ENCODE measurements at places on chromosomes 3 and 15.
A peak's percentile ranks its signal among the peaks of the same experiment; 100 is the strongest.

- no peak for DNase-seq
These were observed 239.4 kb upstream of the ZPLD1 start for GRCh38 chr3:102195198-102195948.

DNA sequence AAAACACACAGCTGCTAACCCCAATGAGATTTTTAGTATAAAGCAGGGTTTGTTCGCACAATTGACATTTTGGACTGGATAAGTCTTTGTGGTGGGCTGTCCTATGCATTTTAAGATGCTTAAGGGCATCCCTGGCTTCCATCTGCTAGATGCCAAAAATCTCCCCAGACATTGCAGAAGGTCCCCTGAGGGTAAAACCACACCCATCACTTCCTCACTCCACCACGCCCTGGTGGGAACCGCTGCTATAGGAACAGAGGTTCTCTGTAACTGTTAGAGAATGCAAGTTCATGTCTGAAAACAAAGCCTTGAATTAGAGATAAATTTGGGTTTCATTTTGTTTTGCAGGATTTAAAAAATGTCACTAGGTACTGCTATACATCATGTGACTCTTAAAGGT lies 67.7 kb downstream of the ARHGEF26 start:
- no peak for DNase-seq

DNA sequence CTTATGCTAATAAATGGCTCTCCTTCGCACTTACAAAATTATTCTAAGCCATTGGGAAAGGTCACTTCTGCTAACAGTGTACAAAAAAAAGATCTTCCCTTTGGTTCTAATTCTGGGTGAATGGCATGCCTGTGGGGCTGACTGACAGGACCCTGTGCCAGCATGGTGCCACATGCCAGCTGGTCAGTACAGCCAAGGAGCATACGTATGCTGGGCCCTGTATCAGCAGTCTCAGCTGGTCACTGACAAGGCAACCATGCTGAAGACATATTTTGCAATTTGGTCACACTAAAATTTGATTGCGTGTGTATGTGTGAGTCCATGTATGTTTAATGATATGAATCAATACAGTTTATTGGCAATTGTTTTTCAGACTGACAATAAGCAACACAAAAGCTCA lies 246.1 kb downstream of the TBL1XR1 start:
- peak; percentile 45 for DNase-seq

DNA sequence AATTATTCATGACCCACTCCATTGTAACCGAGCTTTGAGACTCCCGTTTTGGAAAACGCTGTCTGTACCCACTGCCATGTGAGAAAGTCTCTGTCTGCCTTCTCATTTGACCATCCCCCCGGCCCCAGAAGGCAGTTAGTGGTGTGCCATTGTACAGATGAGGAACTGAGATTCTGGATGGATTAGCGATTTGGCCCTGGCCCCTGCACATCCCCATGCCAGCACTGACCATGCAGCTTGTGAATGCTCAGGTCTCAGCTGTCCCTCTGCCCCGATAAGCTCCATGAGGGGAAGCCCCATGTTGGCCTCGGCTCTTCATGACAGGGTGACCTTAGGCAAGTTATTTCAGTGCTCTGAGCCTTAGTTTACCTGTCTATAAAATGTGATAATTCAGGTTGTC lies 153.0 kb upstream of the SMAD3 start:
- peak; percentile 9 for DNase-seq

- peak; percentile 74 for DNase-seq
These were observed 88.7 kb upstream of the EPHB3 start for GRCh38 chr3:184472723-184473428.

DNA sequence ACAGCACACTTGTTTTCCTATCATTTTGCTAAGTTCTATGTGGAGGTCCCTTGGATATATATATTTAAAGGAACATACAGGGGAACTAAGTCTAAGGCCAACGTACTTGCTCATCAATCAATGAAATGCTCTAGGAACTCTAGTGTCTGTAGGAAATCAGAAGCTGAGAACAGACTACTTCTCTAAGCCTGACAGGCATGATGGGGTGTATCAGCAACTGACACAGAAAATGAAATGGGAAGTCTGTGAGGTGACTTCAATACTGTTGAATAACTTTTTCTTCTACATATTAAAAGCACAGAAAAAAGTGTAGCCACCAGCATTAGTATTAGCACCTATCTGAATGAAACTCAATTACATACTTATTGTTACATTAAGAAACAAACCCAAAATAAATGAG lies 56.9 kb upstream of the CSPG5 start:
- DNase-seq, result no peak

DNA sequence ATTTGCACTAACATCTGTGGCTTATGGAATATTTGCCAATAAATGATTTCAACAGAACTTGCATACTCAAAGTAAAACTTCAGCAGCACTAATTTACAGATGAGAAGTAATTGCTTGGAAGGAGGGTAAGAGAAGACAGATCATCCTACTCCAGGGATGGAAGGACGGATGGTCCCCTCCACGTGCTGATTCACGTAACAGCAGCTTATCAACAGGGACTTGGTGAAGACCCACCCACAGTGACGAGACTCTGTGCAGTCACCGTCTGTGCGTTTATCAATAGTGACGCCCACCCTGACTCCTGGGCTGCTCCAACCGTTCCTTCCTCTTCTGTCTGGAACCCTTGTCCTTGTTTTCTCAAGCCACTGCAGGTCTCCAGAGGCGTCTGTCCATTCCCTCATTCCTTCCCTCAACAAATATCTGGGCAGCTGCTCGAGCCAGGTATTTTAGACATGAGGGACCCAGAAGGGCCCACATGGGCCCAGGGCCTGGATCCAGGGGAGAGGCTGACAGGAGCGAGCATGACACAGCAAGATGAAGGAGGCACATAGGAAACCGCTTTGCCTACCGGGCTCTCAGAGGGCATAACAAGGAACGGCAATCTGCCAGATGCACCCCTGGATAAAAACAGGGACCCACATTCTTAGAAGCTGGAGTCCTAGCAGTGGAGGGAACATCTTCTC lies 33.3 kb downstream of the PCSK6 start:
- no peak for DNase-seq

- no peak for DNase-seq
These were observed 54.5 kb downstream of the TMEM108 start for GRCh38 chr3:133092681-133093080.

DNA sequence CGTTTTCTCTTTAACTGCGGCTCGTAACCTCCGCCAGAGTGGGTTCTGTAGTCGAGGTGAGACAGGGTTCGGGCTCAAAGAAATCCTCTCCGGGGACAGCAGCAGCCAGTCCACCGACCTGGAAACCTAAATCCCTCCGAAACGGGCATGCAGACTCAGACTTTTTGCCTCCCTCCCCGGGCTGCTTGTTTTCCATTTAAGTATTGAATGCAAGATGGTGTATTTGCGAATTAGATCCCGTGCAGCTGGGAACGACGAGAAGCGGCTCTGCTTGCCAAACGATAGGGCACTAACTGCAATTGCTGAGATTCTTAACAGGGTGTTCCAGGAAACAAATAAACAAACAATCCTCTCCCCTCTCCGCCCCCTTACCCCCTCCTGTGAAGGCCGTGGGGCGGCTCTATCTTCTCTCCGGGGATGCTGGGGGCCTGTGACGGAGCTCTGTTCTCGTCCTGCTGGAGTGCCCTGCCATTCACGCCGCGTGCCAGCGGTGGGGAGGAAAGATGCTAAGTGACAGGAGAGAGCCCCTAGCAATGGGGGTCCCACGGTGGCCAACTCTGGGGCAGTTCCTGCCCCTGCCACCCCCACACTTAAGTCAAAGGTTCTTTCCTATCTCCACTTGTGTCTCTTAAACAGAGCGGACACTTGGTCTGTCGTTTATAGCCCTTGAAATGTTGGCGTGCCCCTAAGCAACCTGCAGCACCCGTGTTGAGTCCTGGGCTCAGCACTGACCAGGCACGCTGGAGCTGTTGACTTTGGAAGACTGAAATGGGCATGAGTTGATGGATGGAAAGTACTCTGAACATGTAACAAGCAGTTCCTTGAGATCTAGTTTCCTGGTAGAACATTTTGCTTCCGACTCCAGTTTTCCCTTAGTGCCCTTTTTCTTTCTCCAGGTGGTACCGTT lies 1.3 kb upstream of the ETV5 start:
- DNase-seq, result peak; percentile 63

DNA sequence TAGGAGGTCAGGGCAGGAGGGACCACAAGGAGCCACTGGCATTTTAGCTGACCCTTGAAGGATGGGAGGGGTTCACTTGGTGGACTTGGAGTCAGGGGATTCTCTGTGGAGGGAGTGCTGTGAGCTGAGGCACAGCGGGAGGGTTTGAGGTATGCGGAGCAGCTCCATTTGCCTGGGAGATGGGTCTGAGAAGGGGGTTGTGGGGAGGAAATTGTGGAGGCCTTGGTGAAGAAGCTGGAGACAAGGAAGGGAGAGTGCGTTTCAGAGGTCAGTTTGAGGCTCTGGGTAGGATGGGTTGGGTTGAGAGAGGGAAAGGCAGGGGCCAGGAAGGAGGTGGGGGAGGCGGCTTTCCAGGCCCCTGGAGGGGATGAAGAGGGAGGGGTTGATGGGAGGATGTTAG lies 20.2 kb downstream of the PLEKHO2 start:
- no peak for DNase-seq

DNA sequence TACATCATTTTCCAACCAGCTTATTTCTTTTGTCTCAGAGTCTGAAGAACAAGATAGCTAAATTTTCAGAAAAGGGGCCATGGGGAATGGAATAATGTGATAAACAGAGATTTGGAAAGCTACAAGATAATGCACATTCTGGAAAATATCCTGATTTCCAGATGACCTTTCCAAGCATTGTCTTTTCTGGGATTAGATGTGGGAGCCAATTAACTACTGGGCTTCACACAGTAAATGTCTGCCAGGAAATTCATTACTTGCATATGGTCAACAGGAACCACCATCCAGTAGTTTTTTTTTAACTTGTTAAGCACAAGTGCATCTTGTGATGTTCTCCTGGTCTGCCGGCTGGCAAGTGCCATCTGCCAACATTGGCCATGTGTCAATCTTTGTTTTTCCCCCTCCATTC lies 131.1 kb upstream of the BFSP2 start:
- DNase-seq, result no peak

GRCh38 chr15:63439536-63440264 lies 58.1 kb upstream of the CA12 start:
- DNase-seq, result peak; percentile 37

GRCh38 chr3:31896648-31897433 lies 84.2 kb downstream of the OSBPL10 start:
- no peak for DNase-seq

DNA sequence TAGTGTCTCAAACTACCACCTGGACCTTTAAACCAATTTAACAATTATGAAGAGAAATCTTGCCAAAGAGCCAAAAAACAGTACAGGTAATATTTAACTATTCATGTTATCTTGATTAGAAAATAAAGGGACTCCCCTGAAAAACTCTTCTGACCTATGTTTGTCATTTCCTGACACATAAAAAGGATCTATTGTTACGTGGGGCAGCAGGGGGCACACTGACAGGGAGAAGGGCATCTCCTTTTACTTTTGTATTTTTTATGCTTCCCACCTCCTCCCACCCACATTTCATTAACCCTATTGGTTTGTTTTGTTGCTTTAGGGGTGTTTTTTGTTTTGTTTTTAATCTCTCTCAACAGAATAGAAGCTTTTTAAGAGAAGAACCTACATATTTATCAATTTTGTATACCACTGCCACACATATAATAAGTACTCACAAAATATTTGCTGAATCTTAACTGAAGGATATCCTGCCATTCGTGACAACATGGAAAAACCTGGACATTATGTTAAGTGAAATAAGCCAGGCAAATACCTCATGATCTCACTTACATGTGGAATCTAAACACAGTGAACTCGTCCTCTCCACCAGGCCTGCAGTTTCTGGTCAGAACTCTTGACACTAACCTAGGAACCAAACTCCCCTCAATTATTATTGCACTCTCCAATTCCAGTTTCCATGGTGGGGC lies 17.7 kb downstream of the STAG1 start:
- no peak for DNase-seq

- DNase-seq, result peak; percentile 91
These were observed 92.4 kb downstream of the COL6A6 start for GRCh38 chr3:130609166-130609979.

DNA sequence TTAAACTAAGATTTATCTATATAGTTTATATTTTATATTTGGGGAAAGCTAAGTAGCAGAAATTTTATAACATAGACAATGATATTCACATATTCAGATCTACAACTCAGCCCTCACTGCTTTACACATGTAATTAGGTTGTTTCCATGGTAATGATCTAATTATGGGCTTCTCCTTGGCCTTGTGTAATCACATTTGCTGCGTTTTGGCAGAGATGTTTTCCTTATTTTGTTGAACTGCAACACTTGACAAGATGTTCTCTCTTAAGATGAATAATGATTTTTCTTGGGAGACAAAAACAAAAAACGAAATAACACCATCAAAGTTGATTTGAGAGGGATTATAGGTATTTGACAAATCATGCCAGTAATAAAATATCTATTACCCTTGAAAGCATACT lies 635.6 kb upstream of the TBL1XR1 start:
- DNase-seq, result no peak

DNA sequence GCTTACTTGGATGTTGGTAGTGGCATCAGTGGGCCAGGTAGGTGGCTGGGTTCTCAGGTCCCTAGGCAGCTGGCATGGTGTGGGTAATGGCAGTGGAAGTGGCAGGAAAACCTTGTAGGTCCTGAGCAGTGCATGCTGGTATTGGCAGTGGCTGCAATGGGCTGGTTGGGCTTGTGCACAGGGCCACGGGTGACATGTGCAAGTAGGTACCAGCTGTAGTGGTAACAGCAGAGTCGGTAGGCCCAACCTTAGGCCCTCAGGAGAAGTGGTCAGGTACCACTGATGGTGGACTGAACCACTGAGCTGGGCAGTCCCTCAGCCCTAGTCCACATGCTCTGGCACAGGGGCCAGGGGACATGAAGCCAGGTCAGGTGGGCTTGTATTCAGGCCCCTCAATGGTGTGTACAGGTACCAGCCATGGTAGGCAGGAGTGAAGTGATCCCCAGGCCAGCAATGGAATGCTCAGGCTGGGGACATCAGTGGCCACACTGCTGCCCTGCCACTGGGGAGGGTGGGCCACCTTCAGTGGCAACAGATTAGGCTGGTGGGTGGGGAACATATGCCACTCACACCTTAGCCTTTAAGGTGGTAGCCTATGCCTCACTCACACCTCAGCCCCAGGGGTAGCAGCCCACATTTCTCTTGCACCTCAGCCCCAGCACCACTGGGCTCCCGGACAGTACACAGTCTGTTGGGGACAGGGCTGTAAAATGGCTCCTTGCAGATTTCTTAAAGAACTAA lies 118.1 kb downstream of the LRRK1 start:
- DNase-seq, result peak; percentile 8

DNA sequence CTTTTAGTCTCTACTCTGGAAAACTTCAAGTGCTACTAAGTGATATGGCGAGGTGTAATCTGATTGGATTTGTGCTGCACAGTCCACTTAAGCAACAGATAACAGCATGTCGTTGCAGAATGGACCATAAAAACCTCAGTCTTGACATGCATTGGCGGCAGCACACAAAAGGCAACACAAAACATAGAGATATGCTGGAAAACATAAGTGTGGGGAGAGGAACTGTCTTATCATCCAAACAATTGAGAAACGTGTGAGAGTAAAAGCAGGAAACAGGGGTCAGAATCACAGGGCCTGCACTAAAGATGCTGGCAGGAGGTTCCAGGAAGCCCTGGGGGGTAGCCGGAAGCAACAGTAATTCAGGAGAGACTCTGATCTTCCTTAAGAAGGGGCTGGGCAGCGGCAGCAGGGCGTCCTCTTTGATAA lies 82.1 kb downstream of the CGNL1 start:
- no peak for DNase-seq

Data from femur (tissue), 1 donor.